Esophagus squamous epithelium (tissue), 5 donors: ENCODE measurements at places on chromosomes 2 and 18. TPM values are rescaled to one million over a fixed set of nuclear protein-coding genes. Genes with fewer than 3 reads are reported as not detected.

- no peak for DNase-seq
Observed at GRCh38 chr2:204143216-204144014, 206.9 kb downstream of the ICOS start.

DNA sequence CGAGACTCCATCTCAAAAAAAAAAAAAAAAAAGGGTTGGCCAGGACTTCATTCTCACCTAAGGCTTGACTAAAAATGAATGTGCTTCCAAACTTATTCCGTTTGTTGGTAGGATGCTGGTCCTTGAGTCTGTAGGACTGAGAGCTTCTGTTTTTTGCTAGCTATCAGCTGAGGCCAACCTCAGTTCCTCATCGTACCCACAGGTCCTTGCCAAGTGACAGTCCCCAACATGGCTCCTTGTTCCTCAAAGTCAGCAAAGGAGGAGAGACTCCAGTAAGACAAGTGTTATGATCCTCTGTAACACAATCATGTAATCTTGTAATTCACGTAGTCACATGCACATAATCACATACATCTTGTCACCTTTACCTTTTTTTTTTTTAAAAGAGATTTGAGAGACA, 37.0 kb downstream of the HAUS1 start:
- no peak for DNase-seq

- DNase-seq, result no peak
Observed at GRCh38 chr18:58297198-58297597, 253.2 kb downstream of the NEDD4L start.

Gene KCNIP3
- total RNA-seq, result 0.15 TPM

DNA sequence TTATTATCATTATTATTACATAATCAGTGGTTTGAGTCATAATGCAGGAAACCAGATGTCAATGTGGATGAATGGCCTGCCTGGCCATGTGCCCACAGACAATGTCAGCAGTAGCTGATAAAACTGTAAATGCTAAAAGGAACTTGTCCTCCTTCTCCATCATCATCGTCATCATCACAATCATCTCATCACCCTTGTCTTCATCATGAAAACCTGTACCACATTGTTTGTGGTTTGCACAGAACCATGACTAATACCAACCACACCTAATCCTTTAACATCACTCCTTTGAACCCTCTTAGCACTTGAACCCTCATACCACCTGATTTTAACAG, 96.0 kb downstream of the HNMT start:
- DNase-seq, result no peak

- no peak for DNase-seq
Observed at GRCh38 chr2:228102949-228103348, 78.5 kb downstream of the SPHKAP start.

DNA sequence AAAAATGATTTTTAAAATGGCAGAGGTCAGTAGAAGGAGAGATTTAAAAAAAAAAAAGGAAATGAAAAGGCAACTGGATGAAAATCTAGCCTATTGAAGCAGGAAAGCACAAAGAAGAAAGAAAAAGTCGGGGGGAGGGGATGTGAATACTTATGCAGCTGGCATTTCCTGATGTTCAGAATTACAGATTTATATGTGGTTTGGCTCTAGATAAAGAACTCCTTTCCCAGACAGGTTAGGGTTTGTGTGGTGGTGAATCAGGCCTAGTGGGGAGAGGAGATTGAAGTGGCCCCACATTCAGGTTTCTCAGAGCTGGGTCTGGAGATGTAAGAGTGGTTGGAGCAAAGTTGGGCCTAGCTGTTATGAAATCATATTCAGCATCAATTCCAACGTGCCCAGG, 394.4 kb downstream of the FIGN start:
- no peak for DNase-seq

DNA sequence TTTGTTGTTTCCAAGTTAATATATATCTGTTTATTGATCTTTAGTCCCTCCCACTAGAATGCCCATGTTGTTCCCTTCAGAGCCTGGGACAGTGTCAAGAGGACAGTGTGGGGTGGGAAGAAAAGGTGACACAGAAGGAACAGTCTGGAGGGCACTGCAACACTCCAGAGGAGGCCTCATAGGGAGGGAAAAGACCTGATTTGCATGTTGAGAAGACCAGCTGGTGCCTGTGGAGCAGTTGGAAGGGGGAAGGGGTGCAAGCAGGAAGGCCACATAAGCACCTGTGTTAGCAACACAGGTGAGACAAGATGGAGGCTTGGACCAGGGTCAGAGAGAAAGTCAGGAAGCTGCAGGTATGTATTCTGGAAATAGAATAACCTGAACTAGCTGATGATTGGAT, 48.1 kb upstream of the FHOD3 start:
- DNase-seq, result no peak

Gene PKDCC
- 8.7 TPM for total RNA-seq

DNA sequence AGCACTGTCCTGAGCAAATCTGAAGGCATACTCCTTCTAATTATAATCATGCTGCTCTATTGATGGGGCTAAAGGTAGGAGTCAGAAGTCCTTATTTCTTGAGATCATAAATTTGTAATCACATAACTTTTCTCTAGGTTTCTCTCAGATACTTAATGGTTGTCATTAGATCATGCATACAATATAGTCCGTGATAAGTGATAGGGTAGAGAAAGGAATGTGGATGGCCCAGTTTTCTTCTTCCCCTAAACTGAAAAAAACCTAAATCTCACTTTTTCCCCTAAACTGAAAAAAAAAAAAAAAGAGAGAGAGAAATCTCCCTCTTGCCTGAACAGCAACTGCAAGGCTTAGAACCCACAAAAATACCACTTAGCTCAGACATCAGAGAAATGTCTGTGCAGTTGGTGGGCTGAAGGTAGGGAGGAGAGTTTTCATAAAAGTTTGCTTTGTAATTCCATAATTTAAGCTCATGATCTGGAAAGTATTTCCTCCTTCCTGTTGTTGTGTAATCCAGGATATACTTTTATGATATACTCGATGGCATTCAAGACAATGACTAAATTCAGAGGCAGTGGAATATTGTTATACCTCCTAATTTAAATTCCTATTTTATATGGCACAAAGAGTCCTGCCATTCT, 79.3 kb upstream of the ITPRID2 start:
- DNase-seq, result no peak

DNA sequence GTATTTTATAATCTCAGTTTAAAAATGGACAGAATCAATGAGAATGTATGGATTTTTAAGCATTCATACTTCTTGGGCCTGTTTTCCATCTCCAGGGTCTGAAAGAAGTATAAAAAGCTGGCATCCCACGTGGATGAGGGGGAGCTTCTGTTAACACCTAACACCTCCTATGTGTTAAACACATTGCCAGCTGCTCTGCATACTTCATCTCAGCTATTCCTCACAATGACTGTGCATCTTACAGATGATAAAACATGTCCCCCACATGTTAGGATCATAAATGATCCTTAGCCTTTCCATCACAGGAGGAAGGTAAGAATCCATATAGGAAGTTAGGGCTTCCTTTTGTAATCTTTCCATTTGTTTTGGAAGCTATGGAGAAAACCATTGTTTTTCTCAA, 239.1 kb downstream of the AGPS start:
- DNase-seq, result no peak

- DNase-seq, result no peak
Observed at GRCh38 chr18:76339246-76339620, 155.8 kb downstream of the ZNF516 start.

Gene CELF4
- total RNA-seq, result not detected

- no peak for DNase-seq
Observed at GRCh38 chr2:197266477-197266876, 44.1 kb downstream of the ANKRD44 start.
